Adrenal gland (tissue), 19 donors: ENCODE measurements at places on chromosomes 2 and 18. TPM values are rescaled to one million over a fixed set of nuclear protein-coding genes. Genes with fewer than 3 reads are reported as not detected.

The ZNF385B gene
- polyA plus RNA-seq = 2.0 TPM

GRCh38 chr2:102672107-102672776, 52.9 kb downstream of the SLC9A2 start:
- no peak for DNase-seq

The ANKRD30BL gene
- 0.24 TPM for polyA plus RNA-seq

DNA sequence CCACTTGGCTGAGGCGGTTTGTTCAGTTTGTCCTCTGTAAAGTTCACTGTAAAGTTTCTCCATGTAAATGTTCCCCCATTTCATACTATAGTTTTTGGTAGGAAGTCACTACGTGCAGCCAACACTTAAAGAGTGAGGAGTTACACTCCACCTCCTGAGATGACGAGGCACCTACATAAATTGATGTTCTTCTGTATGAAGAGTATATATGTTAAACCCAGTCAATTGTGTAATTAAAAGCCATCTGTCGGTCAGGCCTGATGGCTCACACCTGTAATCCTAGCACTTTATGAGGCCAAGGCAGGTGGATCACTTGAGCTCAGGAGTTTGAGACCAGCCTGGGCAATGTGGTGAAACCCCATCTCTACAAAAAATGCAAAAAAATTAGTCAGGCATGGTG, 7.6 kb downstream of the PIGN start:
- no peak for DNase-seq

- DNase-seq = no peak
Measured at GRCh38 chr2:200614249-200614648, 28.4 kb downstream of the AOX1 start.

DNA sequence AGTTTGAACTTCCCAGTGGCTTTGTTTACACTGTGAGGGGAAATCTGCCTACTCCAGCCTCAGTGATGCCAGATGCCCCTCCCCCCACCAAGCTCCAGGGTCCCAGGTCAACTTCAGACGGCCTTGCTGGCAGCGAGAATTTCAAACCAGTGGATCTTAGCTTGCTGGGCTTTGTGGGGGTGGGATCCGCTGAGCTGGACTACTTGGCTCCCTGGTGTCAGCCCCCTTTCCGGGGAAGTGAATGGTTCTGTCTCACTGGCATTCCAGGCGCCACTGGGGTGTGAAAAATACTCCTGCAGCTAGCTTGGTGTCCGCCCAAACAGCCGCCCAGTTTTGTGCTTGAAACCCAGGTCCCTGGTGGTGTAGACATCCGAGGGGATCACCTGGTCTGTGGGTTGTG, 70.0 kb upstream of the NEUROD1 start:
- no peak for DNase-seq

The RTKN gene
- polyA plus RNA-seq = 7.4 TPM

DNA sequence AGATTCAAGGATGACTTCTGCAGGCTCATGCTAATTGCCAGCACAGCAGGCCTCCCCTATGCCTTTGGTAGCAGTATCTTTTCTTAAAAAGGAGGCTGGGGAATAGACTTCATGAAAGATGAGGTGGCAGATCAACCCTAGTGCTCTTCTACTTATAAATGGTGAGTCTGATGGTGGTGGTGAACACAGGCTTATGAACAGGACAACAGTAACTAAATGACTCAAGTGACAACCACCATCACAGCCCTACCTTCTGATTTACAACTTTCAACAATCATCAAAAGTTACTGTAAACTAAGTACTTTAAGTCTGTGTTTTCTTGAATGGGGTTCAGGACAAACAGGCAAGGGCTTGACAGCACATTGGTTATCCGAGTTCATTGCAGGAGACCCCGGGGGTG, 39.3 kb downstream of the PAIP2B start:
- DNase-seq = no peak

The ZAP70 gene
- polyA plus RNA-seq = 5.9 TPM

DNA sequence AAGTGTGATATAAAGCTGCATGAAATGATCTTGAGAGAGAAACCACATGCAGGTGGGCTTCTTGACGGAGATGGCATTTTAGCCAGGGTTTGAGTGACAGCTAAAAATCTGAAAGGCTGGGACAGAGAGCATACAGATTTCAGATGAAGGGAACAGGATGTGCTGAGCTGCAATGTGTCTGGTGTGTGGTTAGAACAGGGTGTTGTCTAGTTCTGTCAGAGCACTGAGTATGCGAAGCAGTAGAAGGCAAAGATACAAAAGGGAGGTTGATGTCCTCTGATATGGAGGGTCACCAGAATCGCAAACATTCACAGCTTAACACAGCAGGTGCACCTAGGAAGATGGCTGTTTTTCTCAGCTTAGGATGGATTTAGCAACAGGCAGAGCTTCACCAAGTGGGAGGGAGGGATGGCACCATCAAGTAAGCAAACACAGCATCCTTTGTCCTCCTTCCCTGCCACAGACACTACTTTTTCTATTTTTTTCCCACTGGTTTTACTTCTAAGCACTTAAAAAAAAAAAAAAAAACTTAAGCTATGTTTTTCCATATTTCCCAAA, 182.5 kb downstream of the TMX3 start:
- DNase-seq = no peak

The AMER3 gene
- polyA plus RNA-seq = 0.13 TPM

The LHCGR gene
- polyA plus RNA-seq = 4.3 TPM

DNA sequence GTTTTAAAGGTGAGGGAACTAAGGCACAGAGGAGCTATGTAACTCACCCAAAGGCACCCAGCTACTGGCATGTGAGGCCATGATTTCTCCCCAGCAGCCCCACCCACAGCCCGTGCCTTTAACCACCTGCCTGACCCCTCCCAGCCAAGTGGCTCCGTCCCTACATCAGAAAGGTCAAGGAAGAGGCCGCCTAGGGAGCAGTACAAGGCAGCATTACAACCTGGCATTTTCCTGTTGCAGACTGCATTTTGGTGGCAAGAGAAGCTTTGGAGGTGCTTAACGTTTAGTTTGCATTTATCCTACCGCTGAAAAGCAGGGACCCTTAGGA, 17.5 kb downstream of the STEAP3 start:
- DNase-seq = no peak

- DNase-seq = no peak
Measured at GRCh38 chr2:236857246-236857645, 228.4 kb upstream of the COPS8 start.

DNA sequence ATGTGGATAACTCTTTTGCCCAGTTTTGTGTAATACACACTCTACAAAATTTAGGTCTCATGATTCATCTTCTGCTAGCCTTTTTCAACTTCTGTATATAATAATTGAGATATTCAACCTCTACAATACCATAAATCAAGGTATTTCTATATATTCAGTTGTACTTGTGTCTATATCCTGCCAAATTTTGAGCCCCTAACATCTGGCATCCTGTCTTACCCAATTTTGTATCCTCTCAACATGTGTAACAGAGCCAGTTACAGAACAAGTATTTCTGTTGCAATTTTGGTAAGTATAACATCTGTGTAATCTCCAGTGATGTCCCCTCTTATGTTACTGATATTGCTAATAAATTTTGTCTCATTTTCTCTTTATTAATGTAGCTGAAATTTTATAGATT, 145.8 kb downstream of the TRIB2 start:
- DNase-seq = no peak

GRCh38 chr18:49685231-49685942, 123.5 kb downstream of the LIPG start:
- DNase-seq = no peak

DNA sequence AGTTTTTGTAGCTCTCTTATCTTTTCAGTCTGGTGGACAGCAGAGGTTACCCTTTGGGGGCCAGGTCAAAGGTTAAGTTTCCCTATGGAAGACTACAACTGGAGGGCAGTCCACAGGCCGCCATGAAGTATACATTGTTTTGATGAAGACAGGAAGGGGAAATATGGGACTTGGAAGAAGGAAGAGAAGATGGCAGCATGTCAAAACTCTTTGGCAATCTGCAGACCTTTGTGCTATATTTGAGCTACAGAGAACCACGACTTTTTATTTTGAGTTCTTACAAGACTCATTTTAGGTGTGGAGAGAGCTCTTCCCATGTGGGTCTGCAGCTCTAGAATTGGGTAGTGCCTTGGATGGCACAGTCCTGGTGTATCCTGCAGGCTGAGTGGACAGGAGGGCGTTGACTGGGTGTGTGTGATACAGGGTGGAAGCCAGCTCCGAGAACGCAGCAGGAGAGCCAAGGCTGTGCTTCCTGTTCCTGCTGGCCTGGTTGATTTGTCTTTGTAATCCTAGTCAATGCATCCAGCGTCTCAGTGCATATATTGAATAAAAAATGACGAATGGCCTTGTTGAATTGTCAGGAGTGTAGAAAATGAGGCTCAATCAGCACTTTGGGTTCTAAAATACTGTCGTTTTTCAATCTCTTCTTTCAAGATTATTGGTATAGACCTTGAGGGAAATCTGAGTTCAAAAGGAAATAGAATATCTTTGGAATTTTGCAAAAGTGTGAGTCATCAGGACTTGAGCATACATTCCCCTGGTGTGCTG, 11.5 kb downstream of the ITGA6 start:
- DNase-seq = no peak

The CD8B2 gene
- polyA plus RNA-seq = not detected

GRCh38 chr2:182784777-182785176, 68.7 kb downstream of the DNAJC10 start:
- no peak for DNase-seq

DNA sequence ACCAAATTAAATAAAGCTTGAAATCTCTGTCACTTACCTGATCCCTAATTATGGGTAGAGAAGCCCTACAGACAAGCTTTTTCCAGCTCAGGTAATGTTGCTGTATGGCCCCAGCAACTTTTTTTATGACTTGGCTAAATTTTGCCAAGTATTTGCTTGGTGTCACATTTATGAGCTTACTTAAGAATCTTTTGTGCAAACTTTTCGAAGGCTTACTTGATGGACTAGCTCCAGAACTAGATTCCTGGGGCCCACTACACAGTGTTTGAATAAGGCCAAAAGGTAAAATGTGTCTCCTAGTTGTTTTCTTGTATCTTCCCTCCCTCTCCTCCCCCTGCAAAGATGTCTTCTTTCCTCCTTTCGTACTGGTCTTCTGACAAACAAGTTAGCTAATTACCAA, 257.9 kb downstream of the OSR1 start:
- no peak for DNase-seq

The RMDN2 gene
- 126 TPM for polyA plus RNA-seq

DNA sequence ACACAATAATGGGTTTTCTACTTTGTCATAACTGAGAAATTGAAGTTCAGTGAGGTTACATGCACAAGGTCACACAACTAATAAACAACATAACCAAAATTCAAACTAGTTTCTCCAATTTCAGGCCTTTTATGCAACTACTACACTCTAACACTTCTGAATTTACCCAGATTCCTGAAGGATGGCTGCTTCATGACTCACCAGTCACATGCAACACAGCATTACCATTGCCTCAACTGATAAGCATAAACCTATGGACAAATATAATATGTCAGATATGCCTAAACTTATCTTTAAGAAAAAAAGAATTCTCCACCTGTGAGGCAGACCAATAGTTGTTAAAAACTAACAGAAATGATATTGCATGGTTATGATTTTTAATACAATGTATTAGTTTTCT, 586.5 kb upstream of the SLC8A1 start:
- DNase-seq = no peak

- DNase-seq = no peak
Measured at GRCh38 chr18:44681076-44681970, 635 bp downstream of the SETBP1 start.

The TMEM198 gene
- polyA plus RNA-seq = 12.1 TPM

DNA sequence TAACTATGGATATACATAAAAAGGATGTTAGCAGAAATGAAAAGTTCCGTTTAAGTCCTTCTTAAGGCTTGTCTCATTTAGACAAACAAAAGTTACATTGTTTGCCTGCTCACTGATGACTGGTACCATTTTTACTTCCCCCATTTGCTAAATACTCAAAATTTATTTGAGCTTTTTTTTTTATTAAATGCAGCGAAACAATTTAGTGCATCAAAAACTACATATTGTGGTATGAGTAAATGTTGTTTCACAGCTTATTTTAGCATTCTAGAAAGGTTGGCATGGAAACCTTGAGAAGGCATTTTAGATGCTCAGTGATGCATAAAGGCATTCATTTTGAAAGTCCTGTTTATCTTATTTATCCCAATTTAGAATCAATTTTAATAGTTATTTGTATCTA, 100.0 kb downstream of the MAP2 start:
- no peak for DNase-seq

The SPEG gene
- 178 TPM for polyA plus RNA-seq

GRCh38 chr2:157336137-157337010, 10.8 kb upstream of the ERMN start:
- DNase-seq = peak; percentile 51

DNA sequence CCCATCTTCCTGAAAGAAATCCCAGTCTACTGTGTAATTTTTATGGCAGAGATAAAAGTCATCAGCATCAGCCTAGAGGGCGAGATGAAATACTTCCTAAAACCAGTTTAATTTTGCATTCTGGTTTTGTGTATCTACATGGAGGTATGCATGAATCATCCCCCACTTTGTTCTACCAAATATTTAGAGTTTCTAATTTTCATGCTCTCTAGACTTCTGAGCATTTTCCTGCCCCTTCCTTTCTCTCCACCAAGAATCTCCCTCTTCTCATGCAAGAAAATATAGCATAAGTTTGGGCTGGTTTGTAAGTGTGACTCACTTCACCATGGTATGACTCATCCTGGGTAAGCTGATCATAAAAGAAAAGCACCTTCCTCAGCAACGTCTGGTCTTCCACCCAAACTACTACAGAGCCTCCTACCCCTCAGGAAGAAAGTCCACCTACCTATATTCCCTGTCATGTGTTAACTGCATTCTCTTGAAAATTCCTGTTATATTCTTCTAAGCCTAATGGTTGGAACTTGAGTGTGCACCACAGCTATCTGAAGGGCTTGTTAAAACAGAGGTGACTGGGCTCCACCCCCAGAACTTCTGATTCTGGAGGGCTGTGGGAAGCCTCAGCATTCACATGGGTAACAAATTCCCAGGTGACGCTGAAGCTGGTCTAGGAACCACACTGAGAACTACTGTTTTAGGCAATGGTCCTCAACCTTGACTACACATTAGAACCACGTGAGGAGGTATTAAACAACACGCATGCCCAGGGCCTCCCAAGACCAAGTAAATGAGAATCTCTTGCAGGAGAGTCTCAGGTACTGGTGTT, 37.4 kb upstream of the RAPGEF4 start:
- DNase-seq = no peak

The KCNG2 gene
- 0.40 TPM for polyA plus RNA-seq

- DNase-seq = no peak
Measured at GRCh38 chr2:99711144-99711543, 221.3 kb upstream of the REV1 start.

The PROKR1 gene
- polyA plus RNA-seq = 0.17 TPM

- DNase-seq = no peak
Measured at GRCh38 chr2:75564026-75564688, 3.4 kb upstream of the EVA1A start.

DNA sequence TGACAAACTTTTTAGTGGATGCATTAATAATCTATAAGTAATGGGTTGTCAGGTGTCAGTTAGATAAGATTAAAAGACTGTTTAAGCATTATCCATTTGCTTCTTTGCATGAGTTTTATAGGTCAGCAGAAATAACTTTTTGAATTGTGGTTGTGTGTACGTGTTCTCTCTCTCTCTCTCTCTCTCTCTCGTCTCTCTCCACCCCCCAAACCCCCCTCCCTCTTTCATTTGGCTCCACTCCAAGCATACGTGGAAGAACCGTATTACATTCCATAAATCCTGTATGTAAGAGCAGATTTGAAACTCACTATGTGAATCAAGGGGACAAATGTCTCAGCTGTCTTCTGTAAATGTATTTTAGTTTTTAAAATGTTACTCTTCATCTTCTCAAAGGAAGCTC, 120.2 kb downstream of the MEIS1 start:
- no peak for DNase-seq

The TRABD2A gene
- polyA plus RNA-seq = 1.4 TPM

GRCh38 chr18:42958353-42958752, 157.1 kb downstream of the RIT2 start:
- DNase-seq = no peak

GRCh38 chr2:83640506-83640905, 818.6 kb downstream of the SUCLG1 start:
- no peak for DNase-seq
